ENCODE measurements at places on chromosomes 1 and 21.
A peak's percentile ranks its signal among the peaks of the same experiment; 100 is the strongest.

DNA sequence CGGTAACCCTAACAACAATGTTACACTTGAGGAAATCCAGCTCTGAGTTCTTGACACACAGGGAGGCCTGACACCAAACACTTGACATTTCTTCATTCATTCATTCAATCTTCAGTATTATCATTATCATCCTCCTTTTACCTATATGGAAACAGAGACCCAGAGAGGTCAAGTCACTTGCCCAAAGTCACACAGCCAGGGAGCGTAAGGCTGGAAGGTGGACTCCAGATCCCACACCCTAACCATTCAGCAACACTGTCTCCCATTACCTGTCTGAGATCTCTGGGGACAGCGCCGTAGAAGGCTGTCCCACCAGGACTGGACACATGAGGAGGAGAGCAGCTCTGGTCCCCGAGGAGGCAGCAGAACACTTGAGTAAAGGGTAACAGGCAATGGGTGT lies 101.4 kb downstream of the SYF2 start:
- no peak for DNase-seq

DNA sequence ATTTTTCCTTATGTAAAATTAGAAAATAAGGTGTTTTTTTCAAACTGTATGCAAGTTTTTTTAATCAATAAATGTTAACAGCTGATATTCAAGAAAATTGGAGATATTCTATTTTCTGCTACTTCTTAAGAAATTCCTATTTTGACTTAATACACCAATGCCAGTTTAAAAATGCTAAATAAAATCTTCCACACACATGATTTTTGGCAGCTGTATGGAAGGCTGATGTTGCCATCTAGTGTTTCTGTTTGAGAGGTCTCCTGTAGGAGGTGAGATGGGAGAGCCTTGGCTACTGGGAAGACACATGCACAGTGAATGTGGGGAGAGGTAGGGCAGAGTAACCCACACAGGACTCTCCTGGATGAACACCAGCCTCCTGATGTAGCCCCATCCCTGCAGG lies 29.2 kb upstream of the OR2B11 start:
- DNase-seq: peak; percentile 64

DNA sequence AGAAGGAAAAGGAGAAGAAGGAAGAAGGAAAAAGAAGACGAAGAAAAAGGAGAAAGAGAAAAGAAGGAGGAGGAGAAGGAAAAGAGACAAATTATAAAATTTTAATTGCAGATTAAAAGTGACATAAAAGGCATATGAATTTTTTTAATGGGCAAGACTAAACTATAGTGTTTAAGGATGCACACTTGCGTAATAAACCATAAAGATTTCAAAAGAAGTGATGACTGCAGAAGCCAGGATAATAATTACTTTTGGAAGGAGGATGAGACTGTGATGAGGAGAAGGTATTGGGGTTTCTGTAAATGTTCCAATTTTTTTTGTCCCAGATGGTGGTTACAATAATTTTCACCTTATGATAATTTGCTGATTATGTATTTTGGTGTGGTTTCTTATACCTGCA lies 243.1 kb upstream of the PKN2 start:
- DNase-seq: no peak

DNA sequence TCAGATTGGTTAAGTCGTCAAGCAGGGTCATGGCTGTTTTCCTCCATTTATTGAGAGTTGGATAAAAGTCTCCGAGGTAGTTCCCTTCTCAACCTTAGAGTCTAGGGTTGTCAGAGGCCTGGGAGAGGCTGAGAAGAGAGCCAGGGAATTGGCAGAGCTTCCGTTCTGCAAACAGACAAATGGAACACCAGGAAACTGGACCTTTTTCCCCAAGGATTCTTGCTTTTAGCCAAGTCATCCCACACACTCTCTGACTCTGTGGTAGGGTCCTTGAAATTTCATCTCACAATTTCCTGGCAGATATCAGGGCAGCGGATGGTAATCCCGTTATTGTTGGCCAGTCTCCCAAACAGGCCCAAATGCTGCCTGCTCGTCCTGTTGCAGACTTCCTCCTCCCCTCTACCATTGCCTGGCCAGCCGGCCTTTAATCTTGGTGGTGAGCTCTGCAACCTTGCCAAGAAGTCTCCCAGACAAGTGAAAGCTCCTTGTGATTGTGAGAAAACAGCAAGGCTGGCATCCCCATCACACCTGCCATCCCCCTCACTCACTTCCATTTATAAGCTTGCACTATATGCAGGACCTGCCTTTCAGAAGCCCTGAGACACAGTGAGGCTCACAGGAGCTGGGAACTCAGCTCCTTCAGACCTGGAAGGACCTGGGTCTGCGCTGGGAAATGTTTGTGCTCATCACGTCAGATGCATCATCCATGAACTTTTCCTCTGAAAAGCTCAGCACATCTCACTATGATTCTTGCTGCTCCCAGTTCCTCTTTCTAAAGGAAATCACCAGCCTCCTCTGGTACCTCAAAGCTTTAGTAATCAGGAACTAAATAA lies 13.7 kb upstream of the SRP9 start:
- no peak for DNase-seq

GRCh38 chr21:37207441-37208009 lies 59.6 kb downstream of the VPS26C start:
- peak; percentile 67 for DNase-seq

- no peak for DNase-seq
Observed at GRCh38 chr1:244171241-244171985, 120.3 kb downstream of the ZBTB18 start.

GRCh38 chr1:25654109-25654660 lies 37.6 kb downstream of the MAN1C1 start:
- DNase-seq: no peak

DNA sequence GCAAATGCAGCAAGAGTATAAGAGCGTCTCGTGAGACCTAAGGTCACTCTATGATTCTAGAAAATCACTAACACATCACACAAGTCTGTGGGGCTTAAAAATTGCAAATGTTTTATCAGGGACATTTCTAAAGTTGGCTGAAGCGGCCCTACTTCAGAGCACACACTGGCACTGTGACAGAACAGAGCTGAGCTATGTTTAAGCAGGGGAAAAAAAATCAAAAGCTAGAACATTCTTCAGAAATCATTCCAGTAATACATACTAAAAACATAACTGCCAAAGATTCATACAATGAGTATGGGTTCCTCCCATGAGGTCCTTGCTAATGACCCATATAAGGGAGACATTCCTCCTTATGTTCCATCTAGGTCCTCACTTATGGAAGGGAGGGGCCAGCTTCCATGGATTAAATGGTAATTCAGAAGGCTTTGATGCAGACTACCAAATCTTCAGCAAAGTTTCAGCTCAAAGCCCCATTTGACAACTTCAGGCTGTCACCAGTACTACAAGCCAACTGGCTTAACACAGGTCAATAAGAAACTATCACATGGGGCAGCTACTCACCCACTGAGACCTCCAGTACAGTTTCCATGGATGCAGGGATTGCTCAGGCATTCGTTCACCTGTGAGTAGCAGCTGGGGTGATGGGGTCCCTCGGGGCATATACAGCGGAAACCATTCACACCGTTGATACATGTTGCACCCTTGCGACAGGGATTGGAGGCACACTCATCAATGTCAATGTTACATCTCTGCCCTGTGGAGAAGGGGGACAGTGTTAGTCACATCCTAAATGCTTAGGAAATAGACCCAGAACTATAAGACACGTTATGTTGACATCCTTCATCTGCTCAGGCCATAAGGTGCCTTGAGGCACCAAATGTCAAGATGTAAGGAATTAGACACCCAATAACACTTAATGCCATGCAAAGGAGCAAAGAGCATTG lies 58.4 kb upstream of the ADAM30 start:
- DNase-seq: no peak

GRCh38 chr1:218377143-218377660 lies 32.1 kb downstream of the TGFB2 start:
- peak; percentile 15 for DNase-seq

DNA sequence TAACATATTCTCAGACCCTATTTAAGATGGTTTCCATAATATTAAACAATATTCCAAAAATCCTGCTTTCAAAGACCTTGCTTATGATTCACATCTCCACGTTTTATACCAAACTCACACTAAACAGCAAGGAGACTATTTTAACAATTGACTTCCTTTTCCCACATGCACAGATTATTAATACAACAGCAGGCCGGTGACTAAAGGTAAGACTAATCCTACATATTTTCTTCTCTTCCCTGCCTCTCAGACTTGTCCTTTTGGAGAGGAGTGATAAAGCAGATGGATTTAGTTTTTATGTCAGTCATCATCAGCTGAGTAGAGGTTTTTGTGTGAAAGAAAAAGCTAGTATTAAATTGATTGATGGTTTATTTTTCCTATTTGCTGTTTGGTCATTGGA lies 400.6 kb downstream of the NTNG1 start:
- no peak for DNase-seq

DNA sequence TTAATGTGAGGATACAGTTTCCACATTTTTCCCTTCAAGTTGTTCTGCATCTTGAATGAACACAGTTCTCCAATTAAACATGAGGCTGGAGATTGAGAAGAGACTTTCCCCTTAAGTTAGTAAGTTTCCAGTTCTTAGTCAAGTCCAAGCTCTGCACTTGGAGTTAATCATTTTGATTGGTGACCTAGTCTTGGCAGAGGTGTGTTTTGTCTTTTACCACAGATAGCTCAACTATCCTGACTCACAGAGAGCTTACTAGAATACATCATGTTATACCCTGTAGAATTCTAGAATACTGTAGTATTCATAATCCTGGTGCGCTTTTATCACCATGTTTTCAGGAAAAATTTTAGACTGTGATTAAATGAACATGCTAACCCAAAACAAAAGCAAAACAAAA lies 129.2 kb downstream of the CYYR1 start:
- no peak for DNase-seq

DNA sequence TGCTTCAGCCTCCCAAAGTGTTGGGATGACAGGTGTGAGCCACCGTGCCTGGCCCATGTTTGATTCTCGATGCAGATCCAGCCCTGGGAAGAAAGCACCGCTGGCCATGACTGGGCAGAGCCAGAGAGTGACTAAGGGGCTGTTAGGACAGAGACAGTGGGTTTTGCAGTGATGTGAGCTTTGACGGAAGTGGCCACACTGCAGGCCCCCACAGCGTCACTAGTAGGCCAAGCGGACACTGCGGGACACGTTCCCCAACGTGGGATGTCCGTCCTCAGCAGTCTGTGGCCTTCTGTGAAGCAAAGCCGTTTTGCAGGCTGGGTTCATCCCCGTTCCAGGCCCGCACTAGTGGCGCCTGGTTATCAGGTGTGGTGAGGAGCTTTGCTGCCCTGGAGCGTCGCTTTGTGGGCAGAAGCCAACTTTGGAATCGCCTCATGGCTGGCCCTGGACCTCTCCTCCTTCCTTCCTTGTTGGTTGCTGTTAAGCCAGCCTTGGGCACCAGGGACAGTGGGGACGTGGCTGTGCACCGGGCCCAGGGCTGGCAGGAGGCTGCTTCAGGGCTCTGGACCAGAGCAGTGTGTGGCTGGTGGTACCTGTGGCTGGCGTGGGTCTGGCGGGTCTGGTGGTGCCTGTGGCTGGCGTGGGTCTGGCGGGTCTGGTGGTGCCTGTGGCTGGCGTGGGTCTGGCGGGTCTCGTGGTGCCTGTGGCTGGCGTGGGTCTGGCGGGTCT lies 41.2 kb downstream of the SKI start:
- DNase-seq: no peak

- no peak for DNase-seq
Observed at GRCh38 chr1:16153096-16153998, 2.5 kb downstream of the EPHA2 start.

GRCh38 chr1:84833194-84833593 lies 59.8 kb downstream of the LPAR3 start:
- DNase-seq: no peak

Measured in GM10248 (cell line).